HuH-7.5 (cell line): ENCODE measurements at places on chromosomes 3 and 15.

- DNase-seq = peak; percentile 10
These were observed 799.8 kb downstream of the NSUN3 start for GRCh38 chr3:94862703-94863102.

- DNase-seq = no peak
These were observed 2.5 kb downstream of the ATG7 start for GRCh38 chr3:11274566-11275142.

DNA sequence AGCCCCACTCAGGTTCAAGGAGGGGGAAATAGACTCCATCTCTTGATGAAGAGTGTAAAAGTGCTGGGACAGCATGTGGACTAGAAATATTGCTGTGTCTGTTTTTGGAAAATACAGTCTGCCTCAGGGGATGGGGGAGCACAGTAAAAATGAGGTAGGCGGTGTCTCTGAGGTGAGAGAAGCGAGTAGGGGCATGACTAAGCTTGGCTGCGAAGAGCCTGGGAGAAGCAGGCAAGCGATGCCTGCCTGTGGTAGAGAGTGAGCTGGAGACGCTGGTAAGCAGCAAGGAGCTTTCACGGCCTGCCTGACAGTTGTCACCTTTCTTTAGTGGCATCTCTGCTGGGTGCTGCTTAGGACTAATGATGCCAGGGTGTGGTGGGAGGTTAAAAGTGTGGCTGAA is 49.0 kb upstream of the DCLK3 start:
- no peak for DNase-seq

DNA sequence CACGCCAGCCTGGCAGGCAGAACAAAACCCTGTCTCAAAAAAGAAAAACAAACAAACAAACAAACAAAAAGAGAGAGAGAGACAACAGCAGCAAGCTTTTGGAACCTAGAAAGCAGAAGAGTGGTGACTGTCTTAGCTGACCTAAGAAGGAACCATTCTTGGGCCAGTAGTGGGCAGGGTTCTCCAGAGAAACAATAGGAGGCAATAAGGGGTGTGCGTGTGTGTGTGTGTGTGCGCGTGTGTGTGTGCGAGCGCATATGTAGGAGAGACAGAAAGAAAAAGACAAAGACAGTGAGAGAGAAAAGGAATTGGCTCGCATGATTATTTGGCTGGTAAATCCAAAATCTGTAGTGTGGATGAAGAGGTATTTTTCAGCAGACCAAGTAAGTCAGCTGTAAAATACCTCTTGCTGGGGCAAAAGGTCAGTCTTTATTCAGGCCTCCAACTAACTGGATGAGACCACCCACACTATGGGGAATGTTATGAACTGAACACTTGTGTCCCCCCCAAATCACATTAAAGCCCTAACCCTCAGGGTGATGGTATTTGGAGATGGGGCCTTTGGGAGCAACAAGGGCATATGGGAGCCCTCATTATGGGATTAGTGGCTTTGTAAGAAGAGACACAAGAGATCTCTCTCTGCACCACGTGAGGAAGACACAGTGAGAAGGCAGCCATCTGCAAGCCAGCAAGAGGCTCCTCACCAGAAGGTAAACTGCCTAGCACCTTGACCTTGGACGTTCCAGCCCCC is 15.1 kb upstream of the BLM start:
- DNase-seq = no peak

- DNase-seq = no peak
These were observed 217.3 kb downstream of the SUCLG2 start for GRCh38 chr3:67437090-67437489.

DNA sequence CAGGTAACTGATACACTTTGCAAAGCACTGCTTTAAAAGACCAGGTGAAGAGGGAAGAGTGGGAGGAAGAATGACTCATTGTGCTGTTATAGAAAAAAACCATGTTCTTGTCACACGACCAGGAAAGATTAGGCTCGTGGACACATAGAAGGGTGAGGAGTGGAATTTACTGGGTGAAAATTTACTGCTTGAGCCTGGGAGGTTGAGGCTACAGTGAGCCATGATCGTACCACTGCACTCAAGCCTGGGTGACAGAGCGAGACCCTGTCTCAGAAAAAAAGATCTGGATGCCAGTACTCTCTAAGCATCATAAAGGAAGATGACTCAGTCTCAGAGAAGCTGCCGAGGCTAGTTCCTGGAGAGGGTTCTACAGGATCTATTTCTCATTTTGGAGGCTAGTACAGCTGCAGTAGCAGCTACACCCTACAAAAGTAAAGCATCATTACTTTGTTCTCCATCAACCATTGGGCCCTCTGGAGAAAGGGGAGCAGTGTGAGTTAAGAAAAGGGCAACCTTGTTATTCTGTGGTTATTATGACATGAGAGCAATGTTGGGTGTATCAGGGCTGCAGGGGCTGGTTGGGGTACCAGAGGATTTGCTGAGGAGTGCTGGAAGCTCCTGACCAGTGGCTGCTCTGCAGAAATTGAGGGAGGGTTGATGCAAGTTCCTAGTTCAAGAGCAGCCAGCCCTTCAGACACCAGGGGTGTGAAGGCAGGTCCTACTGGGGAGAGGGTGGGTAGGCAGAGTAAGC is 75.4 kb downstream of the CMTM8 start:
- no peak for DNase-seq

DNA sequence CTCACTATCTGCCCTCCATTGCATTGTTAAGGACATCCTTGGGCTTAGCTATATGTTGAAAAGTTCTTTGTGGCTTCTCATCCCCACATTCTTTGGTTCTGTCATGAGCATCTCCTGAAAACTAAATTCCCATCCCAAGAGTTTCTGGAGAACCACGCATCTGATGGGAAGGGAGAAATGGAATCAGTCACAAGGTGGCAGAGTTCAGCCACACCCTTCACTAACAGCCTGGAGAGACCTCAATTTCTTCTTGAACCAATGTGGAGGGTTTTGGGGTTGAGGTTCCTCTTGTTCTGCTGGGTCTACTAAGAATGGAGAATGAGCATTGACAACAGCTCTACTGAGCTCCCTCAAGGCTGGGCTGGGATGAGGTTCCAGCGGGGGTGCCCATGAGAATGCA is 15.6 kb upstream of the MAGEL2 start:
- DNase-seq = no peak

- peak; percentile 35 for DNase-seq
These were observed 38.2 kb downstream of the MB21D2 start for GRCh38 chr3:192879346-192880031.

DNA sequence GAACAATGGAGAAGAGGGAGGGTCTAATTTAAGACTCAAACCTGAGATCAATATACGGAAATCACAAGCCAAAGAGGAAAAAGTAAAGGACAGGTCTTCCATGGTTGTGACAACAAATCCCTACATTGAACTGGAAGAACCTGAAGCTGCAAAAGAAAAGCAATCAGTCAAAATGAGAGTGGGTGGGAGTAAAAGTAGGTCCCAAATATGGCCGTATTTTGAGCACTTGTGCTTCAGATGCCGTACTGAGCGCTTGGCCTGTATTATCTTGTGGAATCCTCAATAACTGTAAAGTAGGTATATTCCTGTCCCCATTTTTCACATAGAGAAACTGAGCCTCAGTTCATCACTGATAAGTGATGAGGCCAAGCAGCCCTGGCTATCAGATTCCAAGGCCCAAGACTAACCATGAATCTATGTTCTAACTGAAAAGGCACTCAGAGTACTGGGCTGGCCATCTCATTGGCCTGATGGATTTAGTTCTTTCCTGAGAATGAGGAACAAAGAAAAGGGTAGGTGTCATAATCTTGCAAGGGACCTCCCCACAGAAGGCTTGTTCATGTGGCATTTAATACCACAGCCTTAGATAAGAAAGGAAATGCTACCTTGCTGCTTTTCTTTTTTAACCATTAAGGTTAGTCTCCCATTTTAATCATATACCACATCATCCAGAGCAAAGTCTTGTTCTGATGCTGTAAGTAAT is 52.5 kb downstream of the LRRN1 start:
- DNase-seq = no peak

DNA sequence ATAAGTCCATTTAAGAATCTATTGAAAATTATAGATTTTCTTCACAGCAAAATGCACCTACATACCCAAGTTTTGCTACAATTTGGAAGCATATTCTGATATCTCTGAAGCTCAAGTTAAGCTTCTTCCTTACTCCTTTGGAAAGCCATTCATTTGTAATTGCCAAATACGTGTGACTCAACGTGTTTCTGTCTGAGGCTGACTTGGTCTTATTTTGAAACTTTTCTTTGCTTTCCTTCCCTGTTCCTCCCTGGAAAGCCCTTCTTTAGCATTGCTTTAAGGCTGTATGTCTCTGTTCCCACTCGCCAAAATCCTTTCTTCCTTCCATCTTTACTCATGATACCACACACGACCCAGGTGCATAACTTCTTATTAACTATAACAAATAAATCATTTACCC is 232.0 kb downstream of the ZBBX start:
- DNase-seq = no peak

DNA sequence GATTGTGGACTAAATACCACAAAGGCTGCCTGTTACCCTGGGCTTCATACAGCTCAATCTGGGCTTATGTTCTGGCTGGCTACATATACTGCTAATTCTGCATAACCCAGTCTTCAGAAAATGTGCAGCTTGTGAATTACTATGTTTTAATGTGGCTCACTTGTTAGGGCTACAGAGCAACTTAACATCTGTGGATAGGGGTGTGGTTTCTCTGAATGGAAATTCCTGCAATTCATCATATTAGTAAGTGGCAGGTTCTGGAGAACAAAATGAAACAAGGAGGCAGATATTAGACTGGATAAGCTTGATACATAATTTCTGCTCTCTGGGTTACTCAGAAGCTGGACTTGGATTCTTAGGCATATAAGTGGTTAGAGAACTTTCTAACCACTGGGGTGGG is 6.7 kb downstream of the TMEM202 start:
- DNase-seq = no peak

- DNase-seq = no peak
These were observed 349.0 kb downstream of the MCTP2 start for GRCh38 chr15:94580211-94580885.

GRCh38 chr3:87867001-87867400 is 191.8 kb downstream of the CGGBP1 start:
- no peak for DNase-seq

GRCh38 chr3:39387411-39387975 is 4.3 kb downstream of the SLC25A38 start:
- no peak for DNase-seq

GRCh38 chr3:195009616-195010015 is 261.3 kb downstream of the XXYLT1 start:
- no peak for DNase-seq
